ENCODE measurements at places on chromosomes 5 and 9.

DNA sequence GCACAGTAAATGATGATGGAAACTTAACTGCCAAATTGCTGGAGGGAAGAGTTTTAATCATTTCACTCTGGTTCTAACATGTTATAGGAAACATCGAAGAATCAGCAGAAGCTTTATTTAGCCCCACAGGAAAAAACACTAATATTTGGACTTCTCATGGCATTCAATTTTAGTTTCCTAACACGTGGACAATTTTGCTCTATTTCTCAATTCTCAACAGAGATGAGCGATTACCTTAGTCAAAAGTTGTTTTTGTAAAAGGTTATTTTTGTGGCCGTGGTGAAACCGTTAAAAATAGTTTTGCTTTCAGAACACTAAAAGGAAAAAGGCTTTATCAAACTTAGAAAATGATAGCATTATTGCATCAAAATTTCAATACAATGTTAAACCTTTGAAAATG, 235.2 kb downstream of the PLK2 start:
- DNase-seq = no peak

- DNase-seq = no peak
Observed at GRCh38 chr9:14279671-14280070, 34.3 kb downstream of the NFIB start.

GRCh38 chr5:57207681-57208080, 33.8 kb downstream of the GPBP1 start:
- no peak for DNase-seq

- DNase-seq = no peak
Observed at GRCh38 chr9:36486329-36486932, 86.3 kb upstream of the MELK start.

DNA sequence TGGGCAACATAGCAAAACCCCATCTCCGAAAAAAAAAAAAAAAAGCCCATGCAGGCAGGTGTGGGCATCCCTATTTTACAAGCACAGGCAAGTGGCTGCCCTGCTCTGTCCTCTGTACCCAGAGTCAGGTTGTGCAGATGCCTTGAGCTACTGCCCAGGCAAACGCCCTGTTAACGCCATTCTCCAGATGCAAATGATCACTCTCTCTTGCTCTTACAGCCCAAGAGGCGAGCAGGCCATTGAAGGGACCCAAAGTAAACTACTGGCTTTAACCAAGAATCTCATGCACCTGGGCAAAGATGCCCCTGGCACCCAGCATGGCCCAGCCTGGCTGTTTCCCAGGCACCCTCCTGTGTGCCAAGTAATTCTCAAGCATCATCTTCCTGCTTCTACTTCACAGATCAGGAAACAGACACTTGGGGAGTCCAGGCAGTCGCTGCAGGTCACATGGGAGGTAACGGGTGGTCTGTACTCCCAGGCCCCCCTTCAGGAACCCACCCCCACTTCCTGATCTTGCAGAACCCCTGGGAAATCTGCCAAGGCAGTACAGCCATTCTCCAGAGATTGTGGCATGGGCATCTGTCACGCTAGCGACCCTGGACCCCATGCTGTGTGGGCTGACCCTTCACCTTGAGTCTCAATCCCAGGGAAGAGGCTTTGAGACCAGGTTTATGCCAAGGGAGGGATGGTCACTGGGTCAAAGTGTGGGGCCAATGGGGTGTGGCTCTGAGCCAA, 14.2 kb downstream of the EEIG1 start:
- no peak for DNase-seq

Measured in activated CD4-positive, alpha-beta T cell treated with anti-CD3 and anti-CD28 coated beads for 24 hours (primary cell).